ENCODE measurements at places on chromosomes 5 and 9. TPM values are rescaled to one million over a fixed set of nuclear protein-coding genes. Genes with fewer than 3 reads are reported as not detected.

The MXD3 gene
- 13.0 TPM for total RNA-seq

The CDKN2A gene
- total RNA-seq = 4.0 TPM

The STPG3 gene
- not detected for total RNA-seq

The SCGB3A2 gene
- 36.1 TPM for total RNA-seq

The RGS7BP gene
- 5.4 TPM for total RNA-seq

The KCNV2 gene
- not detected for total RNA-seq

- no peak overlapping the region for H3K4me3 ChIP-seq
- H3K27ac ChIP-seq = no peak overlapping the region
- no peaks in the 10 kb centered on the region for H3K36me3 ChIP-seq
Measured at GRCh38 chr5:104344809-104345208, 782.2 kb upstream of the NUDT12 start.

DNA sequence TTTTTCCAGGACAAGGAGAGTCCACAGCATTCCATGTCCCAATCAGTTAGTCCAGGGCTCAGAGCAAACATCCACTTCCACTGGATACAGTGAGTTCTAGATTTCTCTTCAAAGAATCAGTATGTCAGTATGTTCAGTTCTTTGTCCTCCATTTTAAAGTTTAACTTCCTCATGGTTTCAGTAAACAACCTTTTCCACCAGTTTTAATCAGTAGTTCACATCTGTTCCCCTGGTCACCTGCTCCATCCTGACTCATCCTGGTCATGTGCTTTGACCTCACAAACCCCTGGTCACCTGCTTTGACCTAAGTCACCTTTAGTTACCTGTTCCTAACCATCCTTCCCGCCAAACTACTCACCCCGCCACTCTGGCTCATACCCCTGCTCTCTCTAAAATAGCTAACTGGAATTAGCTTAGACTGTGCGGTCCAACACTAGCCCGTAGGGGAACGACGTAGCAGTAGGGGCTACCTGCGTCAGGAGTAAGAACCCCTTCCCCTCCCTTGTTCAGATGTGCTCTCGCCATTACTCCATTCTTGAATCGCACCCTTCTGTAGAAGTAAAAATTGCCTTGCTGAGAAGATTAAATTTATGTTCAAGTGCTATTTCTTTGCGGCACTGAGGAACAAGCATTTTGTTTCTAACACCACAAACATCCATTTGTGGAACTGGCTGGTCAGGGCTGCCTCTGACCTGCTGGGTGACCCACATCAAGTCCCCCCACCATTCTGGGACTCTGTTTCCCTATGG, 5.5 kb downstream of the ENG start:
- no peak overlapping the region for H3K4me3 ChIP-seq
- no peak for DNase-seq
- no peak overlapping the region for H3K27ac ChIP-seq
- no peaks in the 10 kb centered on the region for H3K36me3 ChIP-seq
- peaks cover 3% of the 10 kb centered on the region for H3K4me1 ChIP-seq

DNA sequence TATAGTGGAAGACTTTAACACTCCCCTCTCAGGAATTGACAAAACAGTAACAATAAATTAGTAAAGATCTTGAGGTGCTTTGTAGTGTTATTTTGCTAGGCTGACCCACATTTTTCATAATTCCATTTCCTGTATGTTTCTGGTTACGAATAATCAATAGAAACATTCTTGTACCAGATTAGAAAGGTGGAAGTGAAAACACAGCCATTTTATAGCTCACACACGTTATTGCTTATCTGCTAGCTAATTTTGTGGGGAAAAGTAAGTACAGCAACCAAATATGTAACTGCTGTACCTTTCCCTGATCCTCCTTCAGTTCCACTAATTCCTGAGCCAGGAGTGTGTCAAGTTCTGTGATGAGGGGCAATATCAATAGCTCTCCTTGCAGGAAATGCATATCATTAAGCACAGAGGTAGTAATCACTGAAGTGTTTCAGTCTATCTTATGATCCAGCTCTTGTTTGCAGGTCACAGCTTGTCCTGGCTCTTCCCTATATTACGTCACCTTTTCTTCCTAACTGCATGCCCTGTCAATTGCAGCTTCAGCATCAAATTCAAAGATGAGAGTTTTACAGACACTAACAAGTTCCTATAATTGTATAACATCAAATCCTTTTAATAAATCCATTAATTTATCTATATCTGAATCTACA, 59.4 kb downstream of the MINAR2 start:
- no peak overlapping the region for H3K27ac ChIP-seq
- H3K27me3 ChIP-seq = no peaks in the 10 kb centered on the region
- no peak for DNase-seq
- no peaks in the 10 kb centered on the region for H3K4me1 ChIP-seq
- no peak overlapping the region for H3K4me3 ChIP-seq

GRCh38 chr5:157451806-157452205, 8.2 kb upstream of the NIPAL4 start:
- no peaks in the 10 kb centered on the region for H3K4me1 ChIP-seq
- no peaks in the 10 kb centered on the region for H3K36me3 ChIP-seq
- no peak overlapping the region for H3K4me3 ChIP-seq
- H3K27me3 ChIP-seq = no peaks in the 10 kb centered on the region

DNA sequence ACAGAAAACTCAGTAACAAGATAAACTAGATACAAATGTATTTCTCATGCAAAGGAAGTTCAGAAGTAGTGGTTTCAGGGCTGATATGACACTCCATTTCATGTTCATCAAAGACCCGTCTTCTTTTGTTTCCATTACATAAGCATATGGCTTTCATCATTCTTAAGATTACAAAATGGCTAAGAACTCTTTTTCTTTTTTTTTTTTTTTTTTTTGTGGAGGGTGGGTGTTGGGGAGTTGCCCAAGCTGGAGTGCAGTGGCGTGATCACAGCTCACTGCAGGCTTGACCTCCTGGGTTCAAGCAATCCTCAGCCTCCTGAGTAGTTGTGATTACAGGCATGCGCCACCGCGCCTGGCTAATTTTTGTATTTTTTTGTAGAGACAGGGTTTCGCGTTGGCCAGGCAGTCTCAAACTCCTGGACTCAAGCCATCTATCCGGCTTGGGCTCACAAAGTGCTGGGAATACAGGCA, 22.0 kb upstream of the PTBP3 start:
- no peak overlapping the region for H3K27ac ChIP-seq
- no peak for DNase-seq
- H3K27me3 ChIP-seq = no peaks in the 10 kb centered on the region
- H3K4me1 ChIP-seq = peaks cover 11% of the 10 kb centered on the region
- no peak overlapping the region for H3K4me3 ChIP-seq
- no peaks in the 10 kb centered on the region for H3K36me3 ChIP-seq

DNA sequence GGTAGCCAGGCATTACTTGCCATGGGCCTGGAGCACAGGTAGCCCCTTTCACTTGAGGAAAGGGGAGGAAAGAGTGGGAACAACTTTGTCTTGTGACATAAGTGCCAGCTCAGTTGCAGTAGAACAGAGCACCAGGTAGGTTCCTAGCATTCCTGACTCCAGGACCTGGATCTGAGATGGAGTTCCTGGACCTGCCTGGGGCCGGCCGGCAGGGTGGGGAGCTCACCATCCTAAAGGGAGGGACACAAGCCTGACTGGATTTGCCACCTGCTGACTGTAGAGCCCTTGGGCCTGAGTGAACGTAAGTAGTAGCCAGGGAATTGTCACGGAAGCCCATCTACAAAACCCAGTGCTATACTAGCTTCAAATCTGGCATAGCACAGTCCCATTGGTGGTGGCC, 653.3 kb upstream of the CDH6 start:
- DNase-seq = no peak
- no peak overlapping the region for H3K27ac ChIP-seq
- H3K4me1 ChIP-seq = no peaks in the 10 kb centered on the region

DNA sequence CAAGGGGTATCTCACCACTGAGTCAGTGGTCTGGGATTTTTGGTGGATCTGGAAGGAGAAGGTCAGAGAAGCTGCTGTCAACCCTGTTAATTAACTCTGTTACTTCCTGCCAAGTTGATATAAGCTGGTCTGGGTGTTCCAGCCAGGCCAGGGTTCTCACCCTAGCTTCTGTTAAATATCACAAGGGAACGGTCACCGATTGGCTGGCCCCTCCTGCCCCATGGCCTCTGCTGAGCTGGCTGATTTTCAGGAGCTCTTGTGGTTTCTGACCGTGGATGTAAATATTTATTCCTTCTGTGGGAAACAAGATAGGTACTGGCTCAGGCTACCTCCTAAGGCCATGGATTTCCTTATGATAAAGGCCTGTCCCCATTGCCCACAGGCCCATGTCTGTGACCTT, 1.0 kb downstream of the ADAMTS13 start:
- H3K27ac ChIP-seq = no peak overlapping the region
- H3K27me3 ChIP-seq = no peaks in the 10 kb centered on the region
- peaks cover 11% of the 10 kb centered on the region for H3K4me1 ChIP-seq
- no peaks in the 10 kb centered on the region for H3K36me3 ChIP-seq
- no peak for DNase-seq

GRCh38 chr9:124771021-124771866, at the start of gene NR6A1:
NR6A1 (minus strand) TSS chr9:124771311.
- H3K4me3 ChIP-seq = peak within 1 kb of the TSS; percentile 56
- peak; percentile 99 for DNase-seq
- H3K27me3 ChIP-seq = peaks cover 57% of the 10 kb centered on the region
- H3K27ac ChIP-seq = peak within 1 kb of the TSS; percentile 46
- H3K4me1 ChIP-seq = peaks cover 31% of the 10 kb centered on the region
- H3K36me3 ChIP-seq = no peaks in the 10 kb centered on the region

GRCh38 chr9:116270546-116270945, 117.0 kb downstream of the PAPPA start:
- DNase-seq = no peak
- no peaks in the 10 kb centered on the region for H3K36me3 ChIP-seq
- H3K27ac ChIP-seq = no peak overlapping the region

All from GM23338 (cell line).